ENCODE measurements at places on chromosomes 2 and 18.

DNA sequence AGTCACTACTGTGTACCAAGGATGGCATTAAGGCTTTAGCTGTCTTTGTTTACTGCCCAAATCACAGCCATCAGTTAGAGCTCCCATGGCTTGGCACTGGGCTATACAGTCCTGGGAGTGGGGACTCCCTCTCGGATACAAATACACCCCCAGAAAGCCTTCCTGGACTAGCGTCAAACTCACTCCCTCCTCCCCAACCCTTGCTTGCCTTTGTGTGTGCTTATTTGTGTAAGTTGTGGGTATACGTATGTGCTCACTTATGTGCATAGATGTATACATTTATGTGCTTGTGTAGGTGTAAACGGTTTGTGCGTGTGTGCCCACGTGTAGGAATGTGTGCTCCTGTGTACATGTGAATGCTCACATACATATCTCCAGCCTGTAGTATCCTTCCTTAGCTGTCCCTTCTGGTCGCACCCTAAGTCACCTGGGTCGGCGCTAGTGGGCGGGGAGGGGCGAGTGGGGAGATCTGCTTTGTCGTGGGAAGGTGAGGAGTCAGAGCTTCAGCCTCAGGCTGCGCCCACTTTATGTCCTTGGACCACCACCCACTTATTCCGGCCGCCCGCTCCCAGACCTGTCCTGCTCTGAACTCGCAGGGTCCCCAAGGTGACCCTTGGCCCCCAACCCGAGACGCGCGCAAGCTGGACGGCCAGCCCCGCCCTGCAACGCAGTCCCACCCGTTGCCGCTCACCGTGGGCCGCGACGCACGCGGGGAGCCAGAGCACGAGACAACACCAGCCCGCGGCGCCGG, 461 bp downstream of the PRADC1 start:
- no peak for DNase-seq

GRCh38 chr2:19120941-19121750, 237.3 kb downstream of the OSR1 start:
- DNase-seq: no peak

DNA sequence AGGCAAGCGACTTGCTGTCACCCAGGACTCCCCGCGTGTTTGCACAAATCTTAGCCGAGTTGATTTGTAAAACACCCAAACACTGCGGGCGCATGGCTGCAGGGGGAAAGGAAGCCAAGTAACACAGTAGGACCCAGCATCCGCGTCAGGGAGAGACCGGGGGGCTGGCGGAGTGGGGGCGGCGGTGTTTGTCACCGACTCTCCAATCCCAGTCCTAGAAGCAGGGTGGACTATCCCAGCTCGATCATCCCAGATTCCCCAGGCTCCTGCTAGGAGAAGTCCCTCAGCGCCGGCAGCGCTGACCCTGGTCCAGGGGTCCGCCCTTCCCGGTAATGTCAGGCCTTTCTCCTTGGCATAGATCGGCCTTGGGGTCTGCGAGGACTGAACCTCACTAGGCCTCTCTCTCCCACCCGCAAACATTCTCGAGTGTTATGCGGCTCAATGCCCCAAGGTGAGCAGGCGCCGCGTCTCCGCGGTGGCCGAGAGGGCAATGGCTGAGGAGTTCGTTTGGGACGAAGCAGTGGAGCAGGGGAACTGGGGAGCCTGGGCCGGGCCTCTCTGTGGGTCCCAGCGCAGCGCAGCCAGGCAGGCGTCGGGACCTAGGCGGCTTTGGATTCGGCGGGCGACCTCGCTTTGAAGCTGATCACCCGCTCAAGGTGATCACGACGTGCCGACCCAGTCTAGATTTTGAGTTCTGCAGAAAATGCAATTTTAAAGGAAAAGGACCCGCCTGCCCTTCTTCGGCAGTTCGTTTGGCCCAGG, 1.5 kb upstream of the GDF7 start:
- no peak for DNase-seq

GRCh38 chr2:160606341-160606740, 112.7 kb upstream of the RBMS1 start:
- no peak for DNase-seq

- no peak for DNase-seq
Measured at GRCh38 chr2:218029366-218030360, 26.9 kb upstream of the TNS1 start.

- no peak for DNase-seq
Measured at GRCh38 chr2:182605166-182605565, 110.9 kb upstream of the DNAJC10 start.

DNA sequence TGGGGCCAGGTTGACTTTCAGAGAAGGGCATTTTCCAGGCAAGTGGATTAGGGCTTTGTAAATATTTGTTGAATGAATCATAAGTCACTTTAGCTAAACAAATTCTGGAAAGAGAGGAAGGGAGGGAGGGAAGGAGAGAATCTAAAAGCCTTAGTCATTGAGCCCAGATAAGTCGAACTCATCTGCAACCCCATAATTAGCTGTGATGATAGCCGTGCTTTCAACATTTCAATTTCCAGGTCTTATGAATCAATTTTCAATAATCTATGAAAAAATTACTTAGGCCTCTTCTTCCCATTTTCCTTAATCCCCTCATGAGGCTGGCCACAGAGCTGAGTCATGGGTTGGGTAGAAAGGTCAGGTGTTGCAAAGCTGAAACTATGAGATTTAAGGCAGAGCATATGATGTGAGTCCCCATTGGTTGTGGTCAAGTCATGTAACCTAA, 111.9 kb upstream of the MAPRE2 start:
- no peak for DNase-seq

GRCh38 chr2:46509804-46510203, 30.4 kb downstream of the TMEM247 start:
- DNase-seq: no peak

DNA sequence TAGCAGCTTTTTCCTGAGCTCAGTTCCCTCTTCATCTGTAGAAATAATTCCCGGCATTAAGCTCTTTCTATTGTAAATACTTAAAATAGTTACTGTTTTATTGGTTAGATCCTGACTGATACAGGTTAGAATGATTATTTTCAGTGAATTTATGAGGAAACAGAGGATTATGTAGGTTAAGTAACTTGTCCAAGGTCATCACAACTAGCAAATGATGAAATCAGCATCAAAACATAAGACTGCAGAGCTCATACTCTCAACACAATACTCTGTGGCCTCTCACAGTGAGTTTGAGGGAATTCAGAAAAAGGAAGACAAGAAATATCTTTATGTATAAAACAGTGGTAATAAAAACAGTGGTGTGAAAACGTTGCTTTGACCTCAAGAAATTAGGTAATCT, 113.2 kb upstream of the DLX2 start:
- no peak for DNase-seq

DNA sequence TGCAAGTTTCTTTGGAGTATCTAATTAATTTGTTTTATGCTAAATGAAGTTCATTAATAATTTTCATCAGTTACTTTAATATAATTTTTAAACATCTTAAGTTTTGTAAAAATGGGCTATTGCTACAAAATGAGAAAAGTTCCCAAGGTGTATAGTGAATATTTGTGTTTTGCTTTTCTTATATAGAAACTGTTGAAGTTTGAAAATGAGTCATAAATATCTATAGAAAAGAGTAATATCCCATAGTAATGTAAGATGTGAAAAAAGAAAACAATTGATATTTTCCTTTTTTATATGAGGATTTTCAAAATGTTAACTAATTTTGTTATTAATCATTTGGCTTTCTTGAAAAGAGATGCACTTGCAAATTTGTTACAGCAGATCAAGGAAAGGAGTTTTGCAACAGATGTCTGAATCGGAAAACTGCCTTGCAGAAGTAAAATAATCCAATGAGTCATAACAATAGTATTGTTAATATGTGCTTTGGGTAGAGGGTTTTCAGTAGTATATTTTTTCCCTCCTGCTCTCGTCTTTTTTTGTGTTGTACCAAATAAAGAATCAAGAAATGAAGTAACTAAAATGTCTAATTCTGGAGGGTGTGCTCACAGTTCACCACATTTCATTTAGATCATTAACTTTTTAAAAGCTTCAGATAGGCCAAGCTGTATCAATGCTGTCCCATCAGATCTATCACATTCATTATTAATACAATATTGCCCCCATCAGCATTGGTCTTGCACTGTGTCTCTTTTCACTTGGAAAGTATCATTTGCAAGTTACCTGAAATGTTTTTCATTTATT, 15.5 kb downstream of the DUSP19 start:
- DNase-seq: no peak

DNA sequence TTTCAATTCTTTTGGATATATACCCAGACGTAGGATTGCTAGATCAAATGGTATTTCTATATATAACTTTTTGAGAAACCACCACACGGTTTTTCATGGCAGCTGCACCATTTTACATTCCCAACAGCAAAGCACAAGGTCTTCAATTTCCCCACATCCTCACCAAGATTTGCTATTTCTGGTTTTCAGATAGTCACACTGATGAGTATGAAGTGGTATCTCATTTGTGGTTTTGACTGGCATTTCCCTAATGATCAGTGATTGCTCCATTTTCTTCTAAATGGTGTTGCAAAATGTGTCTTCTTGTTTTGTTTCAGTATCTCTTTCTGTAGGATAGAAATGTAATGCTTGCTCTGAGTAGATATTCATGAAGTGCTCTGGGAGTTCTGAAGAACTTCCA, 52.0 kb downstream of the ANKRD44 start:
- DNase-seq: no peak

- no peak for DNase-seq
Measured at GRCh38 chr2:240452462-240453256, 17.2 kb downstream of the GPC1 start.

- DNase-seq: no peak
Measured at GRCh38 chr2:79025421-79025820, at the start of gene REG3G. Gene REG3G (plus strand): TSS chr2:79025702. CDS start chr2:79026094, 392 bp downstream.

DNA sequence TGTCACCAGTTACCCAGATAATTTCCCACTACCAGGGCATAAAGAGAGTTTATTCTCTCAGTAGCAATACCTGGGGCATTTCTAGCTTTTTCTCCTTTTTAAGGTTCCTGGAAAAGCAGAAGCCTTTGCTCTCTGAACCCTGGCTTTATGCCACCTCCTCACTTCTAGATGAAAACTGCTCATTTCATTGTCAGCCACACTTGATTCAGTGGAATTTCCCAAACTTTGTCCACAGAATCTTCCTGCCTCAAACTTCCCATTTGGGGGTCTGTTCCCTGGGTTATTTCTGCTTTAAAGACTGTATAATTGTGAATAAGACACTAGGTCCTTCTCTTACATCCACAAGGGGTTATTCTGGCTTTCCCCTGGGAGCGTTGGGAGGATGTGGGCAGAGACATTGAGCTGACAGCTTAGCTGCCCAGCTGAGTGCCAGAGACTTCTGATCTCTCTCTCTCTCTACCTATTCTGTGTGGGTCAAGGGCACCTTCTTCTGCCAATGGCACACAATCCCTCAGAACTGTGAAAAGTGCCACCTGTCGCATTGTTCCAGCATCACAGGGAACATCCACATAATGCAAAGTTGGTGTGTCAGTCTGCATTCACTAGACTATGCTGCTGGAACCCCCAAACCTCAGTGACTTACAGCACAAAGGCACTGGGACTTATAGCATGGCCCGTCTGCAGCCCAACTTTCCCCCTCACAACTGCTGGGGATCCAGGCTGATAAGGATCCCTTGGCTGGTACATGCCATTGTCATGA, 19.9 kb upstream of the NRP2 start:
- no peak for DNase-seq

DNA sequence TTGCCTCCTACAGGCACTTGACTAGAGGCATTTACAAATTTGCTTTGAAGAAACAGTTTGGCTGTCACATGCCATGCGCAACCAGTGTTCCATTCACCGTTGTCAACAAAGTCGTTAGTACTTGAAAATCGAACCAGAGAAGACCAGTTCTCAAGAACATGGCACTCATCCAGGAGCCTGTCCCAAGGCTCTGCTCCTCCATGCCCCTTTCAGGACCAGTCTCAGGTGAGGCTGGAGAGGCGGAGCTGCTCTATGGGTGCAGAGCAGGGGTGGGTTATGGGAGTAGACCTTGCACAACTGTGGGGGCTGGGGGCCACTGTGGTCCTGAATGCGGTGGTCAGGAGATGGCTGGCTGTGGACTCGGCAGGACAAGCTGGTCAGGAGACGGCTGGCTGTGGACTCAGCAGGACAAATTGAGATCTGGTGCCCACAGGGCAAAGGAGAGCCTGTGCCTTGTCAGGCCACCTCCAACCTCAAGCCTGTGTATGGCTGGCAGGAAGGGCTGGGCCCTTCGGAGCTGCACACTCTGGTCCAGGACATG, 12.3 kb upstream of the ATP9B start:
- no peak for DNase-seq

GRCh38 chr2:191863988-191864387, 17.1 kb upstream of the CAVIN2 start:
- DNase-seq: no peak

GRCh38 chr18:14189858-14190257, 57.6 kb upstream of the ZNF519 start:
- no peak for DNase-seq

GRCh38 chr2:43383533-43383932, 157.1 kb upstream of the ZFP36L2 start:
- DNase-seq: no peak

- no peak for DNase-seq
Measured at GRCh38 chr2:74252862-74253261, 54.4 kb downstream of the MTHFD2 start.

GRCh38 chr2:95380280-95380679, 22.2 kb upstream of the FAHD2A start:
- no peak for DNase-seq

DNA sequence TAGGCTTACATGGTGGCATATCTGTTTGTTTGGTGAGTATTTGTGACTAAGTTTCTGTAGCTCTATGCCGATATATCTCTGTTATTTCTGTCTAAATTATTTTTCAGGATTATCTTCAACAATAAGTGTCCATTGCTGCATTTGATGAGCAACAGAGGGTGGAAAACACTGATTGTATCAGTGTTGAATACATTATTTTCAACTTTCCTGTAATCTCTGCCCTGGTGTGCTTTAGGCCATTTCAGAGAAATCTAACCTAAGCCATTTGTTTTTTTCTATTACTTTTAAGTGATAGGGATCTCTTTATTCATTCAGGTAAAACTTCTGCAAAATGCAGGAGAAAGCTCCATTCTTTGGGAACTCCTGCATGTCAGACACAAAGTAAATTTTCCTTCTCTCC, 654.5 kb downstream of the RNF144A start:
- DNase-seq: no peak

- no peak for DNase-seq
Measured at GRCh38 chr18:22032392-22032961, 136.9 kb upstream of the GATA6 start.

- DNase-seq: no peak
Measured at GRCh38 chr2:206984206-206984605, 44.9 kb downstream of the CPO start.

GRCh38 chr2:3377279-3377611, 373 bp downstream of the EIPR1 start:
- DNase-seq: no peak

DNA sequence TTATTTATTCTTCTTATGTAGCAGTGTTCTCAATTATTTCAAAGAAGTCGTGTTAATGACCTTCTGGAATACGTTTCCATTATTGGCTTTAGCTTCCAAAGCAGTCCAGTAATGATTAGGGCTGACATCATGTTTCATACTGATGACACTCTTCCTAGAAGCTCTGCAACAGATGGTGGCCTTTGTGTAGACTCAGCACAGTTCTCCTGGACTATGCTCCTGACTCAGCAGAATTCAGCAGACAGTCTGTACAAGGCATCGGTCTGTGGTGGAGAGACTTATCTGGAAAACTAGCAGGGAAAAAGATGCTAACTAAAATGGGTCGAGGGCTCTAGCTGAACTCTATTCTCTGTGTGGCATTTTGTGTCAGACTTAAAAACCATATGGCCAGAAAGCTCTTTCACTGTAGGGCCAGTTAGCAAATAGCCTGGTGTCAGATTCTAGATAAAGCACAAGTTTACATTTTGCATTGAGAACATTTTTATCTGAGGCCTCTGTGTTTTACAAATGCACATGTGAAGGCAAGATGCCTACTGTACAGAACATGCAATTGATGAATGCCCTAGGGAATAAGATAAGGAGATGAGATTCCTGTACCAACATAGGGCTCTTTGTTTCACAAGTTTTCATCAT, 35.1 kb downstream of the GULP1 start:
- no peak for DNase-seq
